SHP77 treated with DMSO at 0.1 percent for 48 hours (cell line): ENCODE measurements at places on chromosomes 12 and 14.

DNA sequence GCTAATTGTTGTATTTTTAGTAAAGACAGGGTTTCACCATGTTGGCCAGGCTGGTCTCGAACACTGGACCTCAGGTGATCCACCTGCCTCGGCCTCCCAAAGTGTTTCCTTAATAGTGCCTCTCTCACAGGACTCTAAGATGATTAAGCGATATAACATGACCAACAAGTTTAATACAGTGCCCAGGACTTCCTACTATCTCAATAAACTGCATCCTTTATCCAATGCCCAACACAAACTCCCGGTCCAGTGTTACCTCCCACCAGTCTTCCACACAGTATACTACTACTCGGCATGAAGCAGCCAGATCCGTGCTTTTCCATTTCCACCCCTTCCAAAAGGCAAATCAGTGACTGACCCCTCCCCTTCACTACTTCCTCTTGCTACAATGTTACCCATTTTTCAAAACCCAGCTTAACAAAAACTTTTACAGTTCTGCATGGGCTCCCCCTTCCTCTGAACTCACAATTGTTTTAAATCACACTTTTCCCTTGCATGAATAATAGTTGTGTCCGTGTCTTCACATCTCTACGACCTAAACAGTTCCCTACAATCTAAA, 900 bp downstream of the NOP2 start:
- no peak for DNase-seq

DNA sequence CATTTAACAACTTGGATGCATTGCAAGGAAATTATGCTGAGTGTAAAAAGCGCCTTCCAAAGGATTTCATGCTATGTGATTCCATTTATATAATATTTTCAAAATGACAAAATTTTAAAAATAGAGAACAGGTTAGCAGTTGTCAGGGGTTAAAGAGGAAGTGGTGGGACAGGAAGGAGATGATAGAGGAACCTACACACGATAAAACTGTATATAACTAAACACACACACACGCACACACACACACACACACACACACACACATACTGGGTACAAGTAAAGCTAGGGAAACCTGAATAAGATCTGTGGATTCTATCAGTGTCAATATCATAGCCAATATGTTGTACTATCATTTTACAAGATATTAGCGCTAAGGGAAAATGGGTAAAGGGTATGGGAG, 17.2 kb downstream of the TTC9 start:
- no peak for DNase-seq

DNA sequence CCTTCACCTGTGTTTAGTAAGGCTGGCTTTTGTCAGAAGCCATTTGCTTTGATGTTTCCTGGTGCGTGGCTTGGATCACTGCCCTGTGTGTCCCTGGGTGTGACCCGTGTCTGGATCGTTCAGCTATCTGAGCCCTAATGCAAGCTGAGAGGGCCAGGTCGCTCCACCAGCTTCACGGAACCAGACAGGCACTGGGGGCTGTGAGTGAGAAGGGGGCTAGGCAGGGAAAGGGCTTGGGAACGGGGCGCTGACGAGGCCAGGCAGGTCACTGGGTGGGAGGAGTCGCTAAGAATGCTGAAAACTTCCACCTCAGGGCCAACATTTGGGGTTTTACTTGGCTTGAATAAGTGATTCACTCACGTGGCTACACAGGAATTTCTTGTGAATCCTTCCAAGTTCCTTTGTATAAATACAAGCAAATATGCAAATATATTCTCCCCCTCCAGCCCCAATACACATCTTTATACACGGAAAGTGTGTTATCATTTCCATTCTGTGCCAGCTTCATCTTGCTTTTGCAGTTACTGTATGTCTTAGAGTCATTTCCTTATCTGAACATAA, 24.2 kb upstream of the MMP17 start:
- DNase-seq = no peak

- DNase-seq = no peak
Observed at GRCh38 chr12:42213954-42214426, 24.1 kb downstream of the YAF2 start.
